Mesenchymal stem cell (in vitro differentiated cells and primary cell): ENCODE measurements at places on chromosomes 12 and 14.

- DNase-seq: no peak
These were observed 32.0 kb downstream of the ANAPC7 start for GRCh38 chr12:110371408-110372055.

- DNase-seq: no peak
These were observed 546.7 kb upstream of the SEL1L start for GRCh38 chr14:82080370-82080769.

DNA sequence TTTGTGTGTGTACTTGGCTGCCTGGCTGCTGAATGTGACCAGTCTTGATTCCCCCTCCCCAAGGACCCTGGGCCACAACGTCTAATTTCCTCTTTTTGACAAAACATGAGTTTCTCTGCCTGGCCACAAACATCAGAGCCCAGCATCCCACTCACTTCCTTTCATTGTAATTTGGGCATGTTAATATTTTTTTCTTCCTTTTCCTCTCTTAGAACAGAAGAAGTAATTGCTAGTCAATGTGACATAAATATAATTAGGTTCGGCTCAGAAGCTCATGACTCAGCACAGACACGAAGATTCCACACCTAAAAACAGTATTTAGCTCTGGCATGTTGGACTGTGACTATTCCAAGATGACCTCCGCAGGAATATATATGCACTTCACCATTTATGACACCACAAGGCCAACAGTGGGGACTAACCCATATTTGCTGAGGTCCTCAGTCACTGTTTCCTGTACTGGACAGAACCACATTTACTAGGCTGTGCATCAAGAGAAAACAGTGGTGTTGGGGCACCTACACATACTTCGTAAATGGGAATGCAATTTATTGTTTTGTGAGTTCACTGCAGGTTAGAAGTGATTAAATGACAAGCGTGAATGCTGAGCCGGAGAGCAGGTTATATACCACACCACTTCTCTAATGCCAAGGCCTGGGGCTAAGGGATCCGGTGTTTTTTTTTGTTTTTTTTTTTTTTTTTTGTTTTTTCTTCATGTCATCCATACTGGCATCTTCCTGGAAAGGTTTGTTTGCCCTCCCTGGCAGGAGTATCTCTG is 4.2 kb downstream of the GSG1 start:
- peak; percentile 63 for DNase-seq

DNA sequence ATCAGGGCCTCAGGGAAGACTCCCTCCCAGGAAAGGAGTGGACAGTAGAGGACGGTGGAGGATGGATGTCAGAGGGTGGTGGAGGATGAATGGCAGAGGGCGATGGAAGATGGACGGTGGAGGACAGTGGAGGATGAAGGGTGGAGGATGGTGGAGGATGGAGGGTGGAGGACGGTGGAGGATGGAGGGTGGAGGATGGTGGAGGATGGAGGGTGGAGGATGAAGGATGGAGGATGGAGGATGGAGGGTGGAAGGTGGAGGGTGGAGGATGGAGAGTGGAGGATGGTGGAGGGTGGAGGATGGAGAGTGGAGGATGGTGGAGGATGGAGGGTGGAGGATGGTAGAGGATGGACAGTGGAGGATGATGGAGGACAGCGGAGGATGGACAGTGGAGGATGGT is 95.9 kb downstream of the LRRC74A start:
- DNase-seq: no peak

DNA sequence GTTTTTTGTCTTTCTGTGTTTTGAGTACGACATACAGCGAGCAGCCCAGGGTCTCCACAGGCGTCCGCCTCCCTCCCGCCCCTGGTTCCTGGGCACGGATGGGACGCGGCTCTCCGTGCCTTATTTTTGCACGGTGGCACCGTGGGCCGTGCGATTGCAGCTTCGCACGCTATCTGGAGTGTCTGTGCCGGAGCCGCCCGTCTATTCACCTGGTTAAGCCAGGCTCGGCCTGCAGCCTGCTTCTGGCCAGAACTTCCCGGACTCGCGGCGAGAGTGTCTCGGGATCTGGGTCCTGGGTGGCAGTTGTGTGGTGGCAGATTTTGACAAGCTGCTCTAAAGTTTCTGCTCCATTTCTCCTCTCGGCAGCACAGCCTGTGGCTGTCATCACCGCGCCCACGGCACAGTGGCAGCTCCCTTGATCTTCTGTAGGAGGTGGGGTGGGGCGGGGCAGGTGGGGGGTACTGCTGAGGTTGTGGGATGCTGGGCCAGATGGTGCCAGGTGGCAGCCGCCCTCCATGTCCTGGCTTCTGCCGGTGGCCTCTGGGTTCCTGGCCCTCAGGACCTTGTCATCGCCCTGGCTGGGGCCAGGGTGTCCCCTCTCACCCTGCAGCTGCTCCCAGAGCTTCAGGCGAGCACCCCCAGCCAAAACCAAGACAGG is 2.9 kb downstream of the MMP17 start:
- peak; percentile 37 for DNase-seq

DNA sequence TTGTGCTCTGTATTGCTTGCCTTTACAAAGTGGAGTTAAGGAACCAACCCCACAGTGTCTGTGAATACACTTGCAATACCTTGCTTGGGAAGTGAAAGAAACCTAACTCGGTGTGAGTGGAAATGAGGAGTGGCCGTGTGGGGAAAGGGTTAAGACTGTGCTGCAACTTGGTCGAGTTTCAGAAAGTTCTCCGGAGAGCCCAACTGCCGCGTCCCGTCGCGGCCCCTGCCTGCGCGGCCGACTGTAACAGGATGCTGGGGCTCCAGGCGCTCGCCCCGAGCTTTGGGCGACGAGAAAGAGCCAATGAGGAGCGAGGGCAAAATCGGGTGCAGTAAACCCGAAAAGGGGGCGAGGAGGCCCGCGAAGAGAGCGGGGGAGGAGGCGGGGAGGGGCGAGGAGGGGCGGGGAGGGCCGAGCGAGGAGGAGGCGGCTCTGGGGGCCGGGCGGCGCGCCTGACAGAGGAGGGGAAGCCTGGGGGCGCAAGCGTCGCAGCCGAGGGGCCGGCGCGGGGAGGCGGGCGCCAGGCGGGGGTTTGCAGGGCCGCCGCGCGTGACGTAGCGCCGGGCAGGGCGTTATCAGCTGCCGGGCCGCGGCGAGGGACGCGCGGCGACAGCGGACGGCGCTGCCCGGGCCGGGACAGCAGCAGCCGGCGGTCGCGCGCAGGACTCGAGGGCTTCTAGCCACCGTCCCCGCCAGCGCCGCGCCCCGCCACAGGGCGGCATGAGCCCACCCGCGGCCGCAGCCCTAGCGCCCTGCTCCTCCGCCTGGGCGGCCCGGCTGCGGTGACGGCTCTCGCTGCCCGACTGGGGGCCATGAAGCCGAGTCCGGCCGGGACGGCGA is at the start of gene DACT1:
Gene DACT1, plus strand, starts transcription at position 572 of the 840 bp plus-strand sequence. Its CDS starts 241 bp downstream, at position 813.
- peak; percentile 90 for DNase-seq

- no peak for DNase-seq
These were observed 43.2 kb upstream of the GRIN2B start for GRCh38 chr12:14024591-14024990.

GRCh38 chr12:13024531-13024916 is 19.7 kb upstream of the FAM234B start:
- no peak for DNase-seq

DNA sequence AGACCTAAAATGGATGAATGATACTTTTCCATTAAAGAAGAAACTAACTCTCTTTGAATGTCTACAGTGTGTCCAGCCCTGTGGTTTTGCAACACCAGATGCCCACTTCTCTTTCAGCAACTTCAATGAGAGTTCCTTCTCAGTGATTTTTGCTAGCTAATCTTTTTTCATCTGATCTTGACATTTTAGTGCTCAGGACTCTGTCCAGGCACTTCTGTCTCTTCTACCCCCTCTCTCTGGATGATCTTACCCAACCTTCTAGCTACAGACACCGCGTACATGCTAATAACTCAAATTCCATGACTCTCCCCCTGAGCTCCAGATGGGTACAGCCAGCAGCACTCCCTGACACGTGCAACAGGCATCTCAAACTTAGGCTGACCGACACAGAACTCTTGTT is 161.1 kb upstream of the FOXN3 start:
- peak; percentile 17 for DNase-seq

DNA sequence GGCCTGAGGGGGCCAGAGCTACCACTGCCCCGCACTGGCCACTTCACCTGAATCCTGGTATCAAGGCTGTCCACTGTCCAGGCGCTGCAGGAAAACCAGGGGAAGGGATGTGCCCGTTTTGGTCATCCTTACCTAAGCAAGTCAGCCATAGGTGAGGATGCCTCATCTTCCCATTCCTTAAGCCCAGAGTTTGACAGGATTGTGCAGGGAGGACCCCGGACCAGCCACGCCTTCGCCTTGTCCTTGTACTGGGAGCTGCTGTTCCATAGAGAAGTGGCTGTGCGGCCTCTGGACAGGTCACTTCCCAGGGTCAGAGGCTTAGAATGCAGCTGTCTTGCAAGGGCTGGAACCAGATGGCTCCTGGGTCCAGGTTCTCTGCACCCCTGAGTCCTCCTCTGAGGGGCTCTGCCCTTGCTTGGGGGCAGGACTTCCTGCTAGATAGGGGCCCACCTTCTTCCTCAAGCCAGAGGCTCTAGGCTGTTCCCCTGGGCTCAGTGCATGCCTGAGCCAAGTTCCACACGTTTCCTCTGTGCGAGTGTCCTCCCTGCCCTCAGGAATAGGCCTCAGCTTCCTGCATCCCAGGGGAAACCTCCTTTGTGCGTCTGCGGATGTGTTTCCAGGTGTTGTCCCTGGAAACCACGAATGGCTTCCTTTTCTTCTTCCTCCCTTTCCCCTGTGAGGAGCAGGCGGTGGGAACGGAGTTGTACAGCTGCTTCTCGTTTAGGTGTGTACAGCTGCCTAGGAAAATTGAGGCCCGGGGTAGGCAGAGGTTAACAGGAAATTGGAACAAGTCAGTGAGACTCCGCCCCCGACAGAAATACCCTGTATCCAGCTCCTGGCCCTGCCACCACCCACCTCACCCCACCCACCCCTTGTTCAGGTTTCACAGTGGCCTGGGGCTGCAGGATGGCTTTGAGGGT is 54.3 kb upstream of the RIN3 start:
- no peak for DNase-seq

- DNase-seq: no peak
These were observed 17.1 kb downstream of the BCAT1 start for GRCh38 chr12:24931666-24932405.
